ENCODE measurements at places on chromosomes 16 and 17.

DNA sequence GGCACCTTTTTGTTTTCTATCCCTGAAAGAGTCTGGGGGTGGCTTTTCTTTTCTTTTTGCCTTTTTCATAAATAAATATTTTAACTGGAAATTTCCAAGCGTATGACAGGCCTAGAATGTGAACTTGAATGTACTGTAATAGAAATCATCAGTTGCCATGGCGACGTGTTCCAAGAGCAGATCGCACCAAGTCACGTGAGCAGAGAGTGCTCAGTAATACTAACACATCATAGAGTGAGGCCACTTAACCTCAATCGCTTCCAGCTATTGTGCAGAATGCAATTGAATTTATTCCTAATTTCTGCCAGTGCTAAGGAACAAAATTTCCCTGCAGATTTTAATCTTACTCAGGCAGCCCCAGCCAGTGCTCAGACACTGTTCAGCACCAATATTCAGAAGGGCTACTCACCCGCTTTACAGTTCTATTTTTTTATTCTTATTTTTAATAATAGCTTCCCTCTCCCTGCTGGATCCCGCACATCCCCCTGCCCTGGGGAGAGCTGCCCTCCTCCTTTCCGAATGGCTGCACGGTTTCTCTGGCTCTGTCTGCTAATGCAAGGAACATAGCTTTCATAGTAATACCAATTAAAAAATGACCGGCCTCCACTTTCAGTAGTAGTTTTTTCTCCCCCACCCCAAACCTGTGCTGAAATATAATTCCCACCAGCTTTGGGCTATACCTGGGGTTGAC lies 26.2 kb upstream of the PMFBP1 start:
- no peak for DNase-seq

DNA sequence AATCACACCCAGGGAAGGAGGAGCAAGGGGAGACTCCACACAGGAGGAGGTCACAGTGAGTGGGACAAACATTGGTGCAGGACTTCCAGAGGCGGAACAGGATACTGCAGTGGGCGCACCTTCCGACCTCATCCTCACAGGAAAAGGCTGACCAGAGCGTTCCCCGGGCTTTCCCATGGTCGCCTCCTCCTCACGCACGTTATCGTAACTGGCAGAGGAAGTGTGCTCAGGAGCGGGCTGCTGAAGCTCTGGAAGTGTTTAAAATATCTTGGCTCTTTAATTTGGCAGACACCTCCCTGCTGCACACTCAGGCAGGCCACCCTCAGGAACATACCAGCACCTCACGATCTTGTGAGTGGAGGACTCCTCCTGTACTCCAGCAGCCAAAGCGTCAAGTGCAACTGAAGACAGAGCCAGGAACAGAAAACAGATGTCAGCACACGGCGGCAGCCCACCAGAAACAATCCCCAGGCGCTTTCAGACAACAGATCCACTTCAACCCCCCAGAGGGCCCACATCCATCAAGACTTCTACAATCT lies 17.5 kb downstream of the FANCA start:
- no peak for DNase-seq

DNA sequence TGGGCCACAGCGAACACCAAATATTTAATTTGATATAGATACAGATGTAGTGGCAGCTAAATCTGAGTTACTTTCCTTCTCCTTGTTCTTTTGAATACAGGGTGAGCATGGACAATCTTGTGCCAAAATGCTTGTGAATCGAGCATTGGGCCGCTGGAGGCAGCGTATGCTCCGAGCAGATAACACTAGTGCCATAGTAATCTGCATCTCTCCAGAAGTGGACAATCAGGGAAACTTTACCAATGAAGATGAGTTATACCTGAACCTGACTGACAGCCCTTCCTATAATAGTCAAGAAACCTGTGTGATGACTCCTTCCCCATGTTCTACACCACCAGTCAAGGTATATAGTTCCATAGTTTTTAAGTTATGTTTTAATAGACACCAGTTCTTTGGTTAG lies 21.2 kb upstream of the BCAS3 start:
- DNase-seq: no peak

GRCh38 chr17:44572801-44573200 lies 15.5 kb downstream of the FZD2 start:
- no peak for DNase-seq

Measured in cerebellar nuclear complex (tissue), 1 donor.